Uterine smooth muscle cell (primary cell): ENCODE measurements at places on chromosomes 11 and 22. TPM values are rescaled to one million over a fixed set of nuclear protein-coding genes. Genes with fewer than 3 reads are reported as not detected.

Gene MGAT3
- under 0.01 TPM in 1 of 2 replicates, not detected in the other for total RNA-seq

Gene GDPD4
- total RNA-seq, result not detected in 2 replicates

Gene CHST1
- 0.89 and 1.7 TPM in 2 replicates for total RNA-seq

Gene SEC14L6
- 1.4 and 1.7 TPM in 2 replicates for total RNA-seq

Gene MIAT
- 1.2 and 1.5 TPM in 2 replicates for total RNA-seq

Gene MMP1
- 221 and 608 TPM in 2 replicates for total RNA-seq

Gene MS4A15
- not detected in 2 replicates for total RNA-seq

Gene OR10A2
- total RNA-seq, result not detected in 2 replicates
